Skeletal muscle cell (primary cell): ENCODE measurements at places on chromosomes 6 and 20.
A peak's percentile ranks its signal among the peaks of the same experiment; 100 is the strongest.

DNA sequence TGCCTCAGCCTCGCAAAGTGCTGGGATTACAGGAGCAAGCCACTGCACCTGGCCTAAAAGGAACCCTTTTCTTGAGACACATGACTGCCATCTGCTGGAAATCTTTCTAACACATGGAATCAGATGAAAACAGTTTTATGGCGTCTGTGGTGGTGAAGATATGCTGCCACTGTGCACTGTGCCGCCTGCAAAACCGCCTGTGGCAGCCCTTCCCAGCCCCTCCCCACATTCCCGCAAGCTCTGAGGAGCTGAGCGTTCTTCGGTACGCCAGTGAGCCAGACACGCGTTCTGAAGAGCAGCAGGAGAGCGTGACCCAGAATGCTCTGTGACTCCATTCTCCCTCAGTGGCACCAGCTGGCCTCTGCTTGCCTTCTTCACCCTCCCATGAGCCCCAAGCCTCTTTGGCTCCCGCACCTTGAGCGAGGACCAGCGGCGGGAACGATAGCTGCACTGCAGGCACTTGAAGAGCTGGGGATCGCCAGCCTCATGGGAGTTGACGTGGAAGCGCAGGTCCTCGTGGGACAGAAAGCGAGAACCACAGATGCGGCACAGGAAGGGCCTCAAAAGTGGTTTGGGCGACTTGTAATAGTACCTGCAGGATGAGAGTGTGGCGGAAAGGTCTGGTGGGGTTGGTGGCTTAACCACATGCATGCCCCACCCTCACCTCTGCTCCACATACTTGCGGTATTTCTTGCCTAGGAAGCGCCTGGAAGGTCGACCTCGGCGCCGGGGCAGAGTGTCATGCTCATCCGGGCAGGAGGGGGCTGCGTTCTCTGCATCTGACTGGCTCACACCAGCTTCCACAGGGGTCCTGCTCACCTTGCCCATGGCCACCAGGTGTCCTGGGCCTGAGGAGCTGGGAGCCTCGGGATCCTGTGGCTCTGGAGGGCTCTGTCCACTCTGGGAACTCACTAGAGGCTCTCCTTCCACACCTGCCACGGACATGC is 8.7 kb downstream of the ZNF335 start:
- DNase-seq: no peak

DNA sequence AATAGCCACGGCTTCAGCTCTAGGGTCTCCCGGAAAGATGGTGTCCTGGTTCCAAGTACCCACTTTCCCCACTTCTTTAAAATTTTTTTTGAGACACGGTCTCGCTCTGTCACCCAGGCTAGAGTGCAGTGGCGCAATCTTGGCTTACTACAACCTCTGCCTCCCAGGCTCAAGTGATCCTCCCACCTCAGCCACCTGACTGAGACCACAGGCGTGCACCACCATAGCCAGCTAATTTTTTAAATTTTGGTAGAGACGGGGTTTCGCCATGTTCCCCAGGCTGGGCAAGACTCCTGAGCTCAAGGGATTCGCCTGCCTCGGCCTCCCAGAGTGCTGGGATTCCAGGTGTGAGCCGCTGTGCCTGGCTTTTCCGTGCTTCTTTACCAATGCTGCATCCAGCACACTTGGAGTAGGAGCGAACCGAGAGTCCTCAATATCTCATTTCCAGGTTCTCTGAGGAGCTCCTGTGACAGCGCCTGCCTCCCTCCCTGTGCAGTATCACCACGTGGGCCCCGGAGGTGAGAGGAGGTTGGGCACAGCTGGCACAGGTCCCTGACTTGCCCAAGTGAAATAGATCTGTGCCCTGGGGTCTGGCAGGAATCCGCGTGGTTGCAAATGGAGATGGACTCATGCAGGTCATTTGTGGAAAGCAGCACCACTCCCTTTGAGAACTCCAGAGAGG is 37.3 kb downstream of the EZR start:
- no peak for DNase-seq

- no peak for DNase-seq
These were observed 8.9 kb upstream of the QKI start for GRCh38 chr6:163405412-163406309.

- no peak for DNase-seq
These were observed 54.2 kb downstream of the MAP3K5 start for GRCh38 chr6:136737871-136738691.

GRCh38 chr20:56217829-56218228 is 30.7 kb upstream of the MC3R start:
- DNase-seq: no peak

DNA sequence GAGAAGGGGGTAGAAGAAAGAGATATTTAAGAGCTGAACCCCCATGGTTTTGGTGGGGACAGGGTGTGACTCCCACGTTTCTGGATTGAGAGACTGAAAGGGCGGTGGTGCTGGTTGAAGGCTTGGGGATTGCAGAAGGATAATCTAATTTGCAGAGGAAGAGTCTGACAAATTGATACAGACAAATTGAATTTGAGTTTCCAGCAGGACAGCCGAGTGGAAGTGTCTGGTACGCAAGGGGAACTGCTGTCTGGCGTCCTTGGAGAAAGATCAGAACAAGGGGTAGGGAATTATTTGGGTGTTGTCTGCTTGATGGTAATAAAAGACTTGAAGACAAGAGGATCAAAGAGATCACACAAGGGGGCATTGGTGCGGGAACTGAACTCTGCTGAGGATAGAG is 40.5 kb upstream of the MDGA1 start:
- no peak for DNase-seq

- peak; percentile 73 for DNase-seq
These were observed 39.5 kb downstream of the ELOVL5 start for GRCh38 chr6:53309059-53309900.

DNA sequence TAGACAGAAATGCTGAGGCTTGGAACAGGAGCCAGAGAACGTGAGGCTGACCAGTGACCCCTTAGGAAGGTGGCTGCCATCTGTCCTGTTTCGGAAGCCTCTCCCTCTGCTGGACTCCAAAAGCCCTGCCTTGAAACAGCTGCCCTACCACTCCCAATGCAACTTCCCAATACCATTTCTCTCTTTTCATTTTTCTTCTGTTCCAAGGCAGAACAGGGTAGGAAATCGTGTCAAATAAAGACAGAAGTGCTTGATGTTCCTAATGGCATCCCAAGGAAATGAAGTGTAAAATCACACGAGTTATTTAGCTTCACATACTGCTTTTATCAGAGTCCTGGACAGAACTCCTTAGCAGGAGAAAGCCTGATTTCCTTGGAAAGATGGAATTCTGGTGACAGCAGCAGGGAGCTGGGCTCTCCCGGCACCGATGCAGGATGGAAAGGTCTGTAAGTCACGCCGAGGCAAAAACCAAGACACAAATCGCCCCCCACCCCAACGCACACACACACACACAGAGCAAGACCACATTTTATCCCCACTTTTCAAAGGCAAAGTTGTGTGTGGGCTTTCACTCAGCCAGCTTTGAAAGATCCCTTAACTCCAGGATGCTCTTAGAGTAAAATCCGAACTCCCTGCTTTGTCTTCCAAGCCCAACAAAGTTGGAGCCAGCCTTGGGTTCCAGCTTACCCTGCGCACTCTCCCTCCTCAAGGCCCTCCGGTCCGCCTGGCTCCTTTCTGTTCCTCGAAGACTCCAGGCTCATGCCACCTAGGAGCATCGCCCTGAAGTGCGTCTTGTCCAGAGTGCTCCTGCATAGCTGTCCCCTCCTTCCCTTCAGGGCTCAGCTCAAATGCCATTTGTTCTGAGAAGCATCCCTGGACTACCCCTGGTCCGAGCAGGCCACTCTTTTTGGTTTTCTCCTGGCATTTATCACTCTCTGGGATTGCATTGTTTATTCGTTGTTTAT is 11.6 kb upstream of the STX16 start:
- DNase-seq: no peak

GRCh38 chr6:34671801-34672656 is 24.5 kb downstream of the ILRUN start:
- no peak for DNase-seq

DNA sequence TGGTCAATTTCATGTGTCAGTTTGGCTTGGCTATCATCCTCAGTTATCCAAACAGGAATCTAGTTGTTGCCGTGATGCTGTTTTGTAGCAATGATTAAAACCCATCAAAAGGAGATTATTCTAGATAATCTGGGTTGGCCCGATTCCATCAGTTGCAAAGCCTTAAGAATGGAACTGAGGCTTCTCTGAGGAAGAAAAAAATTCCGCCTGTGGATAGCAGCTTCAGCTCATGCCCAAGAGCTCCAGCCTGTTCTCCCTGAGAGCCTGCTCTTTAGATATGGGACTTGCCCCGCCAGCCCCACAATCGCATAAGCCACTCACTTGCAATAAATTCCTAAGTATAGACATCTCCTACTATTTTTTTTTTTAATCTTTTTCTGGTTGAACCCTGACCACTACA is 61.5 kb downstream of the SEL1L2 start:
- no peak for DNase-seq

DNA sequence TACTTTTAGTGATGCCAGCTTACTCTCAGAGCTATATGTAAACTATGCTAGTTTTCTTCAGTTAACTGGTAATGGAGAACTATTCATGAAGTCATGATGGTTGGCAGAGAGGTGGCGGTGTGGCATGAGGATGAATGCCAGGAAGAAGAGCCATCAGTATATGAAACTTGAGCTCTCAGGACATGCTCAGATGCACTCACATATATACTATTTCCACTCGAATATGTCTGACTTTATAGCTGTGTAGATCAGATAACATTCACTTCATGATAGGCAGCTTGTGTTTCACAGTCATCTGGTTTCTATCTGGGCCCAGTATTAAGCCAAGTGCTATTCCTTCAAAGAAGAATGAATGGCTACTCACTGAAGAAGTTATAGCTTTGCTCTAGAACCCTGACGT is 46.2 kb upstream of the CEP85L start:
- no peak for DNase-seq

DNA sequence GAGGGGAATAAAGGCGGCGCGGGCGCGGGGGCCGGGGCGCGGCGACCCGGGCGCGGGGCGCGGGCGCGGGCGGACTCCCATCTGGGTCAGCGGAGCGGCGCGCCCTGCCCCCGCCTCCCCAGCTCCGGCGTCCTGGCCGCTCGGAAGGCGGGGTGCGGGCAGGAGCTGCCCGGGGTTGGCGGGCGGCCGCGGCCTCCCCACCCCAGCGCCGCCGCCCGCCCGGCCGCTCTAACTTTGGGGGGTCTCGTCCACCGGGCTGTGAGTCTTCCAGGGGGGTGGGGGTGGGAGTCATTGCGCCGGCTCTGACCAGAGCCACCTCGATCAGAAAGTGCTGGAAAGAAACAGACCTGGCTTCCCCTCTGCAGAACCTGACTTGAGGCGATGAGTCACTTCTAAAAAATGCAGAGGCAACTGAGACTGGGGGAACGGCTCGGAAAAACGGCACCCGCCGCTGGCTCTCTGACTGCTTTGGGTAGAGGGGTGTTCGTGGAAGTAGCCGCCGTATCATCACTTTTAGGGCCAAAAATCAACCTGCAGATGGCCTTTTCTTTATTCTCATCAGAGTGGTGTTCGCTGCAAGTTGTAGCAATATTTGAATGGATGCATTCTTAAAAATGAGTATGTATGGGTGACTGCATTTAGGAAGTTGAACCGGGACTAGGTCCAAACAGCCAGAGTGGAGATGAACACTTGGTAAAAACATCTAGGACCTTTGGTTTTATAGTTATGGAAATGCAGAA is 667 bp downstream of the CAP2 start:
- DNase-seq: no peak

- no peak for DNase-seq
These were observed 3.4 kb downstream of the SERAC1 start for GRCh38 chr6:158164579-158165170.

DNA sequence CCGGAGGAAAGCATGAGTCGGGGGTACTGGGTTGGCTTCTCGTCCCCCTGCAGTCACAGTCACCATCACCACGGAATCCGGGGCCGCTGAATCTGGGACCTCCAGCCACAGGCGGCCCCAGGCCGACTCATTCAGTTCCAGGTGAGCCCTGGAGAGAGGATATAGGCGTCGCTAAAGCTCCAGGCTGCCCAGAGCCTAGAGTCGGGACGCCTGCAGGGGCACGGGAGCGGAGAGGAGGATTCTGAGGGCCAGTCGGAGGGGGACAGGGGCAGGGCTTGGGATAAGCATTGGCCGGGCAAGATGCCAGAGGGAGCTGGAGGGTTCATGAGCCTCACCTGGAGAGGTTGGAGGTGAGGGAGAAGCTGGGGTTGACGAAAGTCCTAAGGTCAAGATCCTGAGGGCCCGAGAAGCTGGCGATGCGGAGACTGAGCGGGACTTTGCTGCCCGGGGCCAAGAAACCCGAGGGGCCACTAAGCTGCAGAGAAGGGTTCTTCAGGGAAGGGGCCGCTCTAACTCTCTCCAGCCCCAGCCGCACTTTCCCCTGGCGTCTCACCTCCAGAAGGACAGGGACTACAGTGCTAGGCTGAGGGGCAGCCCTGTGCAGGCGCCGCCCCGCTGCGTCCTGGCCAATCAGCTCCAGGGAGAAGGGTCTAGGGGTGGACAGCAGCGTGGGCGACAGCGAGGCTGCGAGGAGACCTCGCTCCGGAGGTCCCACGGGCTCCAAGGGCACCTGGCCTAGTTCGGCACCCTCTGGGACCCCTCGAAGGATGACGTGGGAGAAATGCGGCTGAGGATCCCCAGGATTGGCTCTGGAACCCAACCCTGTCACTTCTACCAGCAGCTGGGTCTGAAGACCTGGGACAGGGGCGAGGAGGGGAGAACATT is 3.7 kb downstream of the SAPCD1 start:
- no peak for DNase-seq

- DNase-seq: no peak
These were observed 33.7 kb upstream of the VEGFA start for GRCh38 chr6:43736211-43736786.

DNA sequence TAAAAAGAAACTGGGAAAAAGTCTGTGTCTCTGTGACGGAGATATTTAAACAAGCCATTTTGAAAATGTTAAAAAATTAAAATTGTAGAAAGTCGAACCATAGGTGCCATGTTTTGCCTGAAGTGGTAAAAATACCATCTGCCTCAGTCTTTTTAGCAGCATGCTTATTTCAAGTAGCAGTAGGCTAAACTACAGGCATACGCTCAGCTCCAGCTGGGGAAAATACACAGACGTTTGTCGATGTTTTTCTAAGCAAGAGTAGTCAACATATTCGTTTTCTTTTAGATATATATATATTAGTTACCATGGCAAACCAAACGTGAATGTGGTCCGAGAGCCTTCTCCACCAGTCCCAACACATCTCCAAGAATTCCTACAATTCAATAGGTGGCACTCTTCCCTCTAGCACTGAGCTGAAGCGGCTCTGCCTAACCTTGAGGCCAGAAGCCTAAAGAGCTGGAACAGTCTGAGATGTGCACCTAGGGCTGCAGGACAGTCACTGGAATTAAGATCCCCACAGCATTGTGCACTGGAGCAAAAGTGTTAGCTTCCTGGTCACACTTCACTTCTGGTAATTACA is 70.2 kb upstream of the BEND3 start:
- no peak for DNase-seq

GRCh38 chr6:167469672-167470071 is 144.8 kb downstream of the TTLL2 start:
- no peak for DNase-seq

GRCh38 chr6:67633058-67633457 is 1002.0 kb upstream of the ADGRB3 start:
- no peak for DNase-seq

- DNase-seq: peak; percentile 27
These were observed 86.7 kb upstream of the EMILIN3 start for GRCh38 chr20:41453010-41453950.
